ENCODE measurements at places on chromosomes 11 and 22.
A peak's percentile ranks its signal among the peaks of the same experiment; 100 is the strongest.

GRCh38 chr11:12856338-12856737 is 152.8 kb upstream of the RASSF10 start:
- no peak for DNase-seq

GRCh38 chr11:71207563-71207962 is 44.8 kb downstream of the SHANK2 start:
- DNase-seq = no peak

GRCh38 chr11:29343465-29344333 is 673.1 kb downstream of the KCNA4 start:
- DNase-seq = peak; percentile 22

DNA sequence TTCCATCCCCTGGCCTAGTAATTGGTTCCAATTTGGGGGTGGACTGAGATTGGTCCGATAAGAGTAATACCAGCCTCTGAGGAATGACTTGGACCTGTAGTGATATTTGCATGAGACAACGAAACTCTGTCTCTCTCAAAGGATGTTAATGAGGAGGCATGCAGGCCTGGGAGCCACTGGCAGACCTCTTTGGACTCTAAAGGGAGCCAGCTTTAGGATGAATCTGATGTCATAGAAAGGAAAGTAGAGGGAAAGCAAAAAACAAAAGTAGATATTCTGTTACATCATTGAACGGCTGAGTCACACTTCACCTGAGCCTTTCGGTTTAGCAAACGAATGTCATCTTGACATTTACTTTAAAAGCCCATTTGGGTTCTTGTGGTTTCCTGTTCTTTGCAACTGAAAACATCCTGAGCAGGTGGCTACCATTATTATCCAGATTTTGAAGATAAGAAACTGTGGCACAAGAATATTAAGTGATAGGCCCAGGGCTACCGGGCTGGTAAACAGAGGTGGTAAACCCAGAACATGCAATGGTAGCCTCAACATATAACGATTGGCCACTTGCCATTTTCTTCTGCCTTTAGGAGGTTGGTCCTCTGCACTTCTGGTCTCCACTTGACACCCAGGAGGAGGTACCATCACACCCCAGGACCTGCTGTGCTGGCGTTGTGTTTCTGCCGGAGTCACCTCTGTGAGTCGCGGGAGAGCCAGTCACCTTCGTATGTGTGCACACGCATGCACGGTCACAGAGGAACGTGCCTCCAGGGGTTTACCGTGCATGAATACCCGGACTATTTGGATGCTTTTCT is 42.7 kb downstream of the RTL6 start:
- no peak for DNase-seq

- no peak for DNase-seq
These were observed 70.0 kb downstream of the WNT7B start for GRCh38 chr22:45906946-45907345.

- no peak for DNase-seq
These were observed 75.8 kb downstream of the TRMU start for GRCh38 chr22:46411347-46411746.

DNA sequence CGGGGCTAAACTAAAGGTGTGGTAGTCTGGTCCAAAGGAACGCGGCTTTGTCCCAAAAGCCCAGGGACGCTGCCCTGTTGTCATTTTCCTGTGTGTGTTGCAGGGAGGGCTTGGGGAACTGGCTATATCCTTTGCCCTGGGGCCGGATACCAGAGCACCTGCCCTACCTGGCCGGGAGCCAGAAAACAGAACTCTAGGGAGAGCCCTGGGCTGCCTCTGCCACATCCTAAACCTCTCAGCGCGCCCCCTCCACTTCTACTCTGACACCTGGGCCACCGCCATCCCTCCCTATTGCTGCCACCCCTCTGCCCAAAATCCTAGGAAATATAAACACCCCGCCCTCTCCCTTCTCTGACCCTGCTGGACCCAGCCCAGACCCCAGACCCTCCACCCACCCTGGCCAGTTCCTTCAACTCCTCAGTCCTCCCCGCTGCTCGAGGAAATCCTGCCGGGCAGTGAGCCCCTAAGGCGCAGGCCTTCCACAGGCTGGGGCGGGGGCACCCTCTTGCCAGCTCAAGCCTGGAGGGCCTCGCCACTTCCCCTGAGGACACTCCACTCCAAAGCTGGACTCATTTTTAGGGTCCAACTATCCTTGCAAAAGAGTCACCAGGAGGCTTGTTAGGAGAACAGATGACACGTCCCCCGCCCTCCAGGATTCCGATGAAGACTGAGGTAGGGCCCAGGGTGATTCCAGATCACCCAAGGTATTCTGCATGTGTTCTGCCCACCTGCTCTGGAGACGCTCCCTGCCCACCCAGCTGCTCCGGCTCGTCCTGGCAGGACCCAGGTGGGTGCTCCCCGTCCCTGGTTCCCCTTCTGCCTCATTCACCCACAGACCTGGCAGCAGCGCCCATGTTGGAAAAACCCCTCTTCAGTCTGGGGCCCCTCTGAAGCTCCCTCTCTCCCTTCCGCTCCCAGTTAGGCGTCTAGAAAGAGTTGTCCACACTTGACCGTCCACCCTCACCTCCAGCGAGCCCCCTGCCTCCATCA is 12.2 kb downstream of the KCTD17 start:
- no peak for DNase-seq

- DNase-seq = no peak
These were observed 2.1 kb downstream of the OLFML1 start for GRCh38 chr11:7487360-7487759.

- no peak for DNase-seq
These were observed 13.5 kb upstream of the ZNF74 start for GRCh38 chr22:20380486-20380885.

DNA sequence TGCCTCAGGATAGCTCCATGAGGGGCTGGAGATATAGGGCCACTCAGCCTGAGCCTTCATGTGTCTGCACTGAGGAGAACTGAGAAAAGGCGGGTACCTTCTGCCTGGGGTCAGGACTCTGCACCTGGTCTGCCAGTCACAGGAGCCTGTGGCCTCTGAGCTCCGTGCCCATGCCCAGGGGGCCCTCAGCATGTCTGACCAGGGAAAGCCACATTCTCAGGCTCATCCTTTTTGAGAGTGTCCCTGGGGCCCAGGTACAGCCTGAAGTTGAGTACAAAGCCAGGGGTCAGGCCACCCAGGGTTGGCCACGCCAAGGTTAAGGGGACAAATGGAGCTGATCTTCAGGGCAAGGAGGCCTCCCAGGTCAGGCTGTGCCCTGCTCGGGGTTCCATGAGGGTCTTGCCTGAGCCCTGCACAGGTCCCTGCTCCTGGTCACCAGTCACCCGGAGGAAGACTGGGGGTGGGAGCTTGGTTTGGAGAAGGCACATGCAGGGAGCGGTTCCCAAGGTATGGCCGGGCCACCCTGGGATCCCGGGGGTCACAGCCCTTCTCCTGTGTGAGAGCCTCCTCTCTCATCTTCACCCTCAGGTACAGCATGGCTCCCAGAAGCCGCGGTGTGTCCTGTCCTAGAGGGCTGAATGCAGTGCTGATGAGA is 6.0 kb downstream of the DENND6B start:
- DNase-seq = no peak

DNA sequence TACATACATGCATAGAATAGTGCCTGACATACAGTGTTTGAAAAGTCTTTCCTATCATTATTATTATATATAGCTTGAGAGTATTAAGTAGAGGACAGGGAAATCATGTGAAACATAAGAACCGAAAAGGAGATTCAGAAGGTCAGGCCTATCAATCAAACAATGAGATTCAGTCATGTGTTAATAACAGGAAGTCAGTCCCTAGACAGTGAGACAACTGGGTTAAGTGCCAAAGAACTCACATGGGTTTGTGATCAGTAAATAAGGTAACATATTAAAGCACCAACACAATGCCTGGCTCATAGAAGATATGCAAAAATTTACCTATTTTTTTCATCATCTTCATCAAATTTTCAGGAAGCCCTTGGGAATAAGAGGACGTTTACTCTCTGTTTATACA is 174.3 kb upstream of the FAT3 start:
- no peak for DNase-seq

GRCh38 chr11:15622231-15622890 is 507.6 kb downstream of the INSC start:
- no peak for DNase-seq

DNA sequence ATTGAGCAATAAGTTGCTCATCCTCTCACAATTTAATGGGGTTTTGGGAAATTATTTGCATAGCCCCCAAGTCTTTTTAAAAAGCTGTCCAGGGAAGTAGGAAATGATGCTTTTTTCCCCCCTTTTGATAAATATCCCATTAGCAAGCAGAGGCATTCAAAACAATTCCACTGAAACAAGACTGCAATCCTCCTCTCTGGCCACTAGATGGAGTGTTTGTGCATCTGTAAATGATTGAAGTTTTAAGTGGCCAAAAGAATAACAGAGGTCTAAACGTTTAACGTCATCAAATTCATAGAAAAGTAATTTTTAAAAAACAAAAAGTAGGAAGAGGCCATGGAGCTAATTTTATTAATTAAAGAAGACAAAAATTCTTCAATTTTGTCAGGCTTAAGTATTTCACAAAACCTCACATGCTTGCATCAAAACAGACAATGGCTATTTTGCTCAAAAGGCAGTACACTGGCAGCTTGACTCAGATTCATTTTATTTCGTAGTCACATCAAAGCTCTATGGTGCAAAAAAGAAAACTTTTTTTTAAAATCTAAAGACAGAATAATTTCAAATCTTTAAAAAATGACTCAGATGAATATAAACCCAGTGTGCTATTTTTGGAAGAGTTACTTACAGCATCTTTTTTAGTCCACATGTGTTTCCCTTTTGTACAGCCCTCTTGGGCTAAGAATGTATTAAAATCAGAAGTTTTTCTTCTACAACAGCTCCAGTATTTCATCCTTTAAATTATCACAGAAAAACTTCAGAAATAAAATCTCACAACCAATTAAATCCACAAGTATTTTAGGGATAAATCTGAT is 17.8 kb downstream of the CHORDC1 start:
- peak; percentile 45 for DNase-seq

DNA sequence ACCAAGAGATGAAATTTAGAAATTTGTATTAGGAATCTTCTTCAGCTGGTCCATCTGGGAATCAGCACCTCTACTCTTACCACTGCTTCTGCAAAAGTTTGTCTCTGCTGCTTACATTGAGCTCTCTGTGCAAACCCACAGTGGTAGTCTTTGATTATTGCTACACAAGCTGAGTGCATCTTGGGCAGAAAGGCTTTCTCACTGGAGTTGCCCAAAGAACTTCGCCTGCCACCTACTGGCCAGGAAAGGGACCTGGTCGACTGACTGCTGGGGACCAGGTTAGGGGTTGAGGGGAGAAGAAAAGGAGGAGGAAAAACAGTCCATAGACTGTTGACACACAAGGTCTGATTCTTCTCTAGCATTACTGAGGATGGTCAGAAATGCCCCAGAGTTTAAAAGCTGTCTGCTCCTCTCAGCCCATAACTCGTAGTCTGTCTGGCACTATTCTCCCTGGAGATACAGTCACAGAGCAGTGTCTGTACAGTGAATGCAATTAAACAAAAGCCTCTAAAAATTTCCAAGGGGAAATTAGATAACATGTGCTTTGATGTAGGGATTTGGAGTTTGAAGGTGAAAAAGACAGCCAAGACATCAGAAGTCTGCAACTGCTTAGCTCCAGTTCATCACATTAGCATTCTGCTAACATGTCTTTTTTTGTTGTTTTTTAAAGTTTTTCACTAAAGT is 215.0 kb upstream of the CTSC start:
- peak; percentile 47 for DNase-seq

GRCh38 chr11:115132436-115133228 is 371.6 kb downstream of the CADM1 start:
- no peak for DNase-seq

- DNase-seq = no peak
These were observed 12.3 kb downstream of the PRR33 start for GRCh38 chr11:1879342-1879940.

GRCh38 chr11:88051396-88051795 is 123.8 kb downstream of the RAB38 start:
- DNase-seq = no peak

GRCh38 chr11:66580803-66581202 is 12.1 kb downstream of the CCDC87 start:
- DNase-seq = no peak

GRCh38 chr22:41110968-41111367 is 18.6 kb downstream of the EP300 start:
- no peak for DNase-seq

DNA sequence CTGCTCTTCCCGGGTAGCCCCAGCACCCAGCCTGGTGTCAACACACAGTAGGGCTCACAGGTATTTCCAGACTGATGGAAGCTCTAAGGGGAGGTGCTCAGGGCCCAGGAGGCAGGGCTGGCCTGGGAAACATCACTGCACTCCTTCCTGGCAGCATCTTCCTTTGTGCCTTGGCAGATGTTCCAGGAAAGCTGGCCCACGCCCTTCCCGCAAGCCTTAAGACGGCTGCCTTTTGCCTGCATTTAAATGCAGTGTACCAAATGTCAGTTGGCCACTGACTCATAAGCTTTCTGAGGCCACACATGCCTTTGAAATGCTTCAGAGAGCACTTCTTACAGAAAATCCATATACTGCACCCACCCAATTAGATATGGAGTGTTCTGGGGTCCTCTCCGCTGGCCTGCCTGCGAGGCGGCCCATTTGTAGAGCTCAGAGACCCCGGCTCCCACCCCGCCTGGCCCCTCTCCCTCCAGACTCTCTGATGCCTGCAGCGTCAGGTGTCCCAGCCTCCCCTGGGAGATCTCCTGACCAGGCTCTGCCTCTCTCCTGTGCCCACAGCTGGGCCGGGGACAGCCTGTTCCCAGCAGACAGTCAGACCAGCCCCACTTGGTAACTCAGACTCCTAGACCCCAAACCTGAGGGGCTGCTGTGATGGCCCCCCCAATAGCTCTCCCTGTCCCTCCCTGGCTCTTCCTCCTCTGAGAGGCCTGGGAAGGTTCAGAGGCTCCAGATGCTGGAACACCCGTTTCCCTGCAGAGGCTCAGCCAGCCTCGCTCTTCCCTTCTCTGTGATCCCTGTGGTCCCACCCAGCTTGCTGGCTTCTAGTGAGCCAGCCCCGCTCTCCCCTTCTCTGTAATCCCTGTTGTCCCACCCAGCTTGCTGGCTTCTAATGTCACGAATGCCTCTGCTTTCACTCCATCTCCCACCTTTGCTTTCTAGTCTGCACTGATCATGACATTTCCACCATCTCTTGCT is 47.6 kb upstream of the THY1 start:
- peak; percentile 88 for DNase-seq

Measured in HFF-Myc (cell line).